H7 (cell line): ENCODE measurements at places on chromosomes 6 and 20.
A peak's percentile ranks its signal among the peaks of the same experiment; 100 is the strongest.

DNA sequence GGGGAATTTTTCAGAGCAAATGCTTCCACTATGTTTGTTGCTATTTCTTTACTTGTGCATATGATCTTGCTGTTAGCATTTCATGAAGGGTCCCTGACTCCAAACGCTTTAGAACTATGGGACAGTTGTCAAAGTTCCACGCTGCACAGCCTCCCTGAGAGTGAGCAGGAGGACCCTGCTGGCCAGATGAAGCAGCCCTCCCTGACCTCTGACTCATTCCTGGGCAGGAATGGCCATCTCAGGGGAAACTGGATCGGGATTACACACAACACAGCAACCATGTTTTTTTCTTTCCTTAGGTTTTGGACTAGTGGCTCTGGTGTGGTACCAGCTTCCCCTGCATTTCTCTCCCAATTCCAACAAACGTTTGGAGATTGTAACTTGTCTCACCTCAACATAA, 710.9 kb upstream of the AGPAT4 start:
- no peak for DNase-seq

DNA sequence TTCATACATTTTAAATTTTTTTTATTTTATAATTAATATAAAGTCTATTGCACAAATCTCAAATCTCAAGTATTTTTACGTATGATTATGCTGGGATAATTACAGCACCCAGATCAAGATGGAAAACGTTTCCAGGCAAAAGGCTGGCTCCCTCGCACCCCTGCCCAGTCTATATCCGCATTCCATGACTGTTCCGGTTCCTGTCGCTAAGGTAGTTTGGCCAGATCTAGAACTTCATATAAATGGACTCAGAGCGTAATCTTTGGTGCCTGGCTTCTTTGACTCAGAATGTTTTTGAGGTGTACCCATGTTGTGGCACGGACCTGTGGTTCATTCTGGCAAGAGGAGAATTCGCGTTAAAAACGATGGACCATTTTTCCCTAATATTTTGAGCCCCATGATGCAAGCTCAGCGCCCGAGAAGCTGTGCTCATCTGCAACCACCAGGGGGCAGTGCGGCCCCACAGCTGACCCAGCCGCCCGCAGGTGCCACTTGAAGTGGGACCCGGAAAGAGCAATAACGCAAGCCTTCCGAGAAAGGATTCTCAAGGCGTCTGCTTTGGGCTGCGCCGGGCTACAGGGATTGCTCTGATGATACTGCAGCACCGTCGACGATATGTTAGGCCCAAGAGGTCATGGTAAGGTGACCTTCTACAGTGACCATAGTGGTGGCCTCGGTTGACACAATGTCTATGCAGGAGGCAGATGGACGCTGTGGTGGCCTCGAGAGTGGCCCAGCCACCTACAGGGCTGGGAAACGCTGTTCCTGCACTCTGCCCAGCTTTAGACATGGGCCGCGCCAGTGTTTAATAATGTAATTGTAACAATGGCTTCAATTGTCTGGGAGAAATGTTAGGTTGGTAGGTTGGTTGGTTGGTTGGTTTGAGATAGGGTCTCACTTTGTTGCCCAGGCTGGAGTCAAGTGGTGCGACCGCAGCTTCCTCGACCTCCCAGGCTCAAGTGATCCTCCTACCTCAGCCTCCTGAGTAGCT, 160.1 kb downstream of the ZMYND8 start:
- peak; percentile 89 for DNase-seq

DNA sequence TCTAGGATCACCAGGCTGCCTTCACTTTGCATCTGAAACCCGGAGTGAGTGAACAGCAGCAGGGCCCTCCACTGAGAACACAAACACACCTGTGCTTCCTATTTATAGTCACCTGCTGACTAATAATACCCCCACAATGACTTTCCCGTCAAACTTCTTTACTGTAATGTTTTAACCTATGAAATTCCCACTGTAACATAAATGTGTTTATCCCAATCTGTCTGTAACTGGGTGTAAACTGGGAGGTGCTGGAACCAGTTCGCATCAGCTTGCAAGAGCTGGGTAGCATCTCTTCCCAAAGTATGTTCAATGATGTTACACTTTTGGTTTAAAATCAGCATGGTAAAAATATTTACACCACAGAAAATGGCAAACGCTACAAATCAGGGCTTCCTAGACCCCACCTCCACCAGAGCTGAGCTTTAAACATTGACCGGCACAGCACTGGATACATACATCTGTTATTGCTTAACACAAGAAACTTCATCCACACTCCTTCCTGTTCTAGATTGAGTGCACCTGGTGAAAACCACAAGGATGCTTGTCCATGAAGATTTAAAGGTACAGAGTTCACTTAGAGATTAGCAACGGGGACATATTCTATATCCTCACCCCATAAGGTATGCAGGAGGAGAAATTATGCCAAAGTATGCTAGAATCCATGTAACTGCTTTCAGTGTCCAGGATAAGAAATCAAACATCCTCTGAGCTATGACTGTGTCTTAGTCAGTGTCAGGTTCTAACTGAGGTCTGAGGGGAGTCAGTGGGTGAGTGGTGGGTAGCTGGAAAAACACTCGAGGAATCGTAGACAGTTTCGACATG, 79.0 kb downstream of the ALDH8A1 start:
- peak; percentile 46 for DNase-seq

DNA sequence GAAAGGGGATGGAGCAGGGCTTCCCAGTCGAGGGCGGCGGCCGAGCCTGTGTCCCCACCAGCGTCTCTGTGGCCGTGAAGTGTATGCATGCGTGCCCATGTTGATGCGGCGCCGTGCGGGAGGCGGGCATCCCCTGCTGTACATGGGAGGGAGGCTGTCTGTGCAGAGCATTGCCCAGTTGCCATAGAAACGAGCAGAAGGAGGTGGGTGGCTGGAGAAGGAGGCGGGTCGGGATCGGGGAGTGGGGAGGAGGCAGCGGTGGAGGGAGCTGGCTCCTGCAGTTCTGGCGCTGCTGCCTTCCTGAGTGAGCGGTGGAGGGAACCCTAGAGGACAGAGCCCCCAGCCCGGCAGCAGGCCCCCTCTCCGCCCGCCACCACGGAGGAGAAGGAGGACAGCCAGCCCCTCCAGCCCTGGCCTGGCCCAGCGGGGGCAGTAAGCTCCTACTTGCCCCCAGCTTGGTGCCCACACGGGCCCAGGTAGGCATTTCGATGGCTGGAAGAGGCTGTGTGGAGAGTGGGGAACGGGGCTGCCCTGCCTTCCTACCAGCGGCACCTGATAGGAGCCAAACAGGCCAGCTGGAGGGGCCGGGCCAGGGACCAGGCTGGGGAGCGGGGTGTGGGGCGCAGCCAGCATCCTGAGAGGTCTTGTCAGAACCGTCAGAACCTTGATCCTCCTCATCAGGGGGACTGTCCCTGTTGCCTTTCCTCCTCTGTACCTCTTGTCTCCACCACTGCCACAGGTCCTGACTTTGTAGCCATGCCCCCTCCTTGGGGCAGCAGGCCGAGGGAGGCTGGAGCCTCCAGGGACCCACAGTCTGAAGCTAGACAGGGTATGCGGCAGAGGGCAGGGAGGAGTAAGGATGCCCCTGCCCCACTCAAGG, 41.3 kb downstream of the SPDEF start:
- DNase-seq = peak; percentile 95

GRCh38 chr6:169996378-169997051, 245.1 kb downstream of the ERMARD start:
- DNase-seq = peak; percentile 20
